T1000 (cell line): ENCODE measurements at places on chromosomes 7 and 10.

DNA sequence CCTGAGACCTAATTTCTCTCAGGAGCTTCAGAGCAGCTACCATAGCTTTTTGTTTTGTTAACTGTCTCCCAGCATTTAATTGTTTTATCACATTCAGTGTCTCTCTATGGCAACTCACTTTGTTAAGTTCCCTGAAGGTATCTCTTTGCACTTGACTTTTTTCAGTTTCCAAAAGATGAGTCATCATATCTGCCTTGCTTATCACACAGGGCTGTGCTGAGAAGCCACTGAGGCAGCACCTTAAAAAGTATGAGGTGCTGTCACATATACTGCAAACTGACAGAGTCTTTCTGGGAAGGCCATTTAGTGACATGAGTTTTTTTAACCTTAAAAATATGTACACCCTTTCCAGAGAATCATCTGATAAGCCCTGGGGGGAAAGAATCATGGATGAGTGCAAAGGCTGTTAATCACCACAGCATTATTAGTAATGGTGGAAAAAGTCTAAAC, 56.8 kb downstream of the PPP1R3C start:
- no peak for DNase-seq

DNA sequence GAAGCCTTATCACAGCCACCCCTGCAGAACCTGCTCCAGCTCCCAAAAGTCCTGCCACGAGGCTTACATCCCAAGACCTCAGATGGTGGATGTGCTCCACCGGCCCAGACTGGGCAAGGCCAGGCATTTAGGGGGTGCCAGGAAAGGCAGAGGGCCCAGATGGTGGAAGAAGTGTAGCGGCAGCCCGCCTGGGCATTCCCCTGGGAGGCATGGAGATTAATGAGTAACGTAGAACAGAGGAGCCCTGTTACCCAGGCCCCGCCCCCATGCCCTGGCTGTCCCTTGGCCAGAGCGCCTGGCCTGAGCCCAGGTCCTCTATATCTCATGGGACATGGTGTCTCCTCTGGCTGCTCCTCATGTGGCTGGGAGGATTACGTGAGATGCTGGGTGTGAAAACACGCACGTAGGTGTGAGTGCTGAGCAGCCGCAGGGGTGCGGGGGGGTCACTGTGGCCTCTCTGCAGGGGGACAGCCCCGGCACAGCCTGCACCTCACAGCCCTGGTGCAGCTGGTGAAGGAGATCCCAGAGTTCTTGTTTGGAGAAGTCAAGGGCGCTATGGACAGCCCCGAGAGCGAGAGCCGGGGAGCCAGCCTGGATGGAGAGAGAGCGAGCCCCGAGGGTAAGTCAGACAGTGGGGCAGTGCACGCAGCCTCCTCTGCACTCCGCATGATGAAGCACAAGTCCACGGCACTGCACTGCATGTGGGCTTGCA, 52.9 kb downstream of the ZNF467 start:
- DNase-seq, result no peak

DNA sequence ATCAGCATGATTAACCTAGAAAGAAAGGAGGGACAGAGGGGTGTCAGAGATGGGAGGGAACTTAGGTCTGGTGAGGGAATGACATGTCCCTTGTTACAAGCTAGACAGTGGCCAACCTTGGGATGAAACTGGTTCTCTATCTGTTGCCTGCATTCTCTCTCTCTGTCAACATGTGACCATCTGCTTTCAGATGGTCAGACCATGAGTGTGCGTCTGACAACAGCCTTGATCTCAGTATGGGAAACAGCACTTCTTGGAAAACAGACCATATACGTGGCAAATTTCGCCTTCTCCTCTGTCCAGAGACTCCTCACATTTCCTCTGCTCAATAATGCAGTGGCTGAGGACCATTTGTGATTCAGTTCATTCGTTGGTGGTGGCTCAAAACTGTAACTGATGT, 845.9 kb downstream of the TYW1 start:
- DNase-seq, result no peak

DNA sequence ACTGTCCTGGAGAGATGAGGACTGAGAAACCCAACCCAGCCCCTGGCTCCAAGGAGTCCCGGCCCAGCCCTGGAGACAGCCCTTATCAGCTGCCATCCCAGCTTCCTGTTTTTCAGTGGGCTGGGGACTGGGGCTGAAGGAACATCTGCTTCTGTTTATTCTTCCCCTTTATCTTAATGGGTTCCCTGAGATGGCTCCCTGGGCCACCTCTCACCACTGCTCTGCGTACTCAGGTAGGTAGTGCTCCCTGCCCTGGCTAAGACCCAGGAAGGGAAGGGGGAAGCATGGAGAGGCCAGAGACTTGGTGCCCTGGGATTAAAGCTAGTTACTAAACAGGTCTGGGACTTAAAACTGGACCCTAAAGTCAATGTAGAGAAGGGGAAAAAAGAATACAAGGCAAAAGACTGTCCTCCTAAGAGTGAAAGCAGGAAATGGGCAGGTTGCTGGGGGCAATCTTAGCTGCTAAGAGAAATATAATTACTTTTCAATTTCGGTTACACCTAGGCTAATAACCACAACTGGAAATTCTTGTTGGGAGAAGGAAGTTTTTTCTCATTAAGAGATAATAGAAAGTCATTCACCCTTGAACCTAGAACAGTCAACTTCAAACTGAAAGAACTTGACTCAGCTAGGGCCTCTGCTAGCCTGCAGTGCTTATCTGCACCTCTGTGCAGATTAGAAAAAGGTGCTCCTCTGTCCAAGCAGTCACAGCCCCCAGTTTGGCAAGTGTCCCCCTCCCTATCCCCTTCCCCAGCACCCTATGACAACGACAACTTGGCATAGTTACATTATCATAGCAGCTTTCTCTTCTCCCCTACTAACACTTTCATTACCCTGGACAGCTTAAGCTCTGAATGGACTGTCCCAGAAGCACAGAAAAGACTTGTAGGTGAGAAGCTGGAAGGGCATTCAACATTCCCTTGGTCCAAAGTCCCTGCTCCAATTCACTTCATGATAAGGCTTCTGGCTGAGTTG, 65.6 kb upstream of the KDM7A start:
- DNase-seq, result no peak

- no peak for DNase-seq
These were observed 109.6 kb downstream of the BICC1 start for GRCh38 chr10:58622246-58622645.

GRCh38 chr7:74527842-74528241, 74.1 kb downstream of the GTF2IRD1 start:
- no peak for DNase-seq

GRCh38 chr7:44845451-44845850, 2.4 kb downstream of the H2AZ2 start:
- no peak for DNase-seq

DNA sequence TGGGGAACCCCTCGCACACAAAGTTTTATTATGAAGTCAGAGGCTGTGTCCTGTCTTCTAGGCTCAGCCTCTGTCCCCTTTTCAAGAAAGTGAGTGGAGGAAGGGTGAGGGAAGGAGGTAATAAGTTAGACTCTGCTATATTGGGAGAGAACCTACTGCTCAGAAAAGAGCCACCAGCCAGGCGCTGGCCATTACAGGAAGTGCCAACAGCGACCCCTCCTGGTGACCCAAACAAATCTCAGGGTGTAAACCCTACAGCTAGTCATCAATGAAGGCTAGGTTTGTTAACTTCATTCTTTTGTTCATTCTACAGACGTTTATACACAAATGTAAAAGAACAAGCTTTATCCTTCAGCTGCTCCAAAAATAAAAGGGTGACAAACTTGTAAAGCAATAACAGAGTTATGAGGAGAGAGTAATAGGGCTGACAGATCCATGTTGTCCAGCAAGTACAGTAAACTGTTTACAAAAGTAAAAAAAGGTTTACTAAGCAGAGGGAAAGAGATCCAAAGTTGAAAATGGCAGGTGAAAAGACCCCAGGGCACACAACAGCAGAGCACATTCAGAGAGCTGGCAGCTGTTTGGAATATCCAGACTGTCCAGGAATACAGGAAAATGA, 82.7 kb downstream of the FAM204A start:
- DNase-seq, result no peak

DNA sequence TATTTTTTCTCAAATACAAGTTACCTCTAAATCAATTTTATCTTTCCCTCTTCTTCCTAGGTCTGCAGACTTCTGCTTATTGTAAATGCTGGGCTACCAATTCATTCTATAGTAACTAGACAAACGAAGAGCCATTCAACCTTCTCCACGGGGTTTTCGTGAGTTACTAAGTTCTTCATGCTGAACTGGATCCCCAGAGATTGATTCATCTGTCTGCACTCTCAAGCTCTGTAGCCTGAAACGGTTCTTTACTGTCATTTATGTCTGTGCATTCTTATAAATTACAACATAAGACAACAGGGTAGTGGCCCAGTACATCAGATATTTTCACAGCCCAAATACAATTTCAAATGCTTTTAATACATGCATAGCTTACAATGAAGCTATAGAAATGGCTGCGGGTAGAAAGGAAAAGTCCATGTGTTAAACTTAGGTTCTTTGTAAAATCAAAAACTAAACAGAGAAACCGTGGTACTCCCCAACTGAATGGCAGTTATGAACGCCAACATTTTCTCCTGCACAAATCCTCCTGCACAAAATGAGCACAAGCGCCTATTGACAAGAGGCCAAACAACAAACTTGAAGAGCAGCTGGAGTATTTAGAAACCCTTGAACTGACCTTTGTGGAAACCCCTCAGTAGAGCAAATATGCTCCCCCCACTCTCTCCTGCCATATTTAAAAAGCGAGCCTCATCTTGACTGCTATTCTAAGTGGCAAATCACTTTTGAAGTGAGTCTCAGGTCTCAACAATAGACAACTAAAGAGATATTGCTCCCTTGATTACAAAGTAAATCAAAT, 20.7 kb downstream of the LAMB1 start:
- no peak for DNase-seq

DNA sequence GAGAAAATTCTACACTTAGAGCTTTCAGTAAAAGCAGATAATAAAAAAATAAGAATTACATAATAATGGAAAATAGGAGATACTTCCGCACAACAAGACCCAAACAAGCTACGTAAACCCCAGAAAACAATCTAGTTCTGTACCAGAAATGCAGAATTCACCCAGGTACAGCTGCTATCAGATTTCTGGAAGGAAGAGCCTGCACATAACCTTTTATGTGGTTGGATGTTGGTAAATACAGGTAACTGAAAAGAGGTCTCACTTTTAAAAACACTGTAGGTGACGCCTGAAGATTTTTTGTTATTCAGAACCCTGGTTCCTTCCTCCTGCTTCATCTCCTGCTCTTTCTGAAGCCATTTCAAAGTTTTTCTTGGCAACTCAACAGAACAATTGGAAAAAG, 29.9 kb downstream of the PANK1 start:
- DNase-seq, result no peak

DNA sequence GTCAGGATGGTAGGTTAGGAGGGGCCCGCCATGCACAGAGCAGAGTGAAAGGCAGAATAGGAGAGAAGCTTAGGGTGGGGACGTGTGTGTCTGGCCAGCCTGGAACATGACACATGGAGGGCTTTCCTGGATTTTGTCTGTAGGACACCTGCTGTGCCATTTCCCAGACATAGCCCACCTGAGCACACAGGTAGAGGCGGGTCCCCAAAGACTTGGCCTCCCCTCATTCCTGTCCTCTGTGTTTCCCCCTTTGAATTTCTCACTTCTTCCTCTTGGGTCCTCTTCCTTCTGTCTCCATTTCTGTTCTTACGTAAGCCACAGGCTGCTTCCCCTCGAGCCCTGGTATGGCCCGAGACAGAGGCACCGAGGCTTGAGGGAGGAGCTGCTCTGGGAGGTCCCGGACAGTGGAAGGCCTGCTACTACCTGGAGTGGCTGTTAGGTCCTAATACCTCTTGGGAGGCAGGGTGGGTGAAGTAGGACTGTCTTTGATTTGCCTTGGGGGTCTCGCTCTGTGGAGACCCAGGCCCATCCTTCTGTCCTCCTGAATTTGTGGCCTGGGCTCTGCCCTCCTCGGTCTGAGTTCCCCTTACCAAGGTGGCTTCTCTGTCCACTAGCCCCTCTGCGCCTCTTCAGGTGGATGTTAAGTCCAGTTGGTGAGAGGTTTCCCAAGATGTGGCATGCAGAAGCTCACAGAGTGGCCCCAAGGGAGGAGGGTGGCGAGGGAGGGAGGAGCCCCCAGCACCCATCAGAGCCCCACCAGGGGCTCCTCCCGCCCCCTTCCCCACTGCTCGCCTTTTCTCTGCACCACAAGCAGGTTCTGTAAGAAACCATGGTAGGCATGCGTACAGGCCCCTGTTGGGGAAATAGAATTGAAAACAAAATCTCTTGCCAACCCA, 5.5 kb downstream of the ZNF775 start:
- DNase-seq, result no peak

- no peak for DNase-seq
These were observed 16.6 kb downstream of the MNX1 start for GRCh38 chr7:156993925-156994235.

DNA sequence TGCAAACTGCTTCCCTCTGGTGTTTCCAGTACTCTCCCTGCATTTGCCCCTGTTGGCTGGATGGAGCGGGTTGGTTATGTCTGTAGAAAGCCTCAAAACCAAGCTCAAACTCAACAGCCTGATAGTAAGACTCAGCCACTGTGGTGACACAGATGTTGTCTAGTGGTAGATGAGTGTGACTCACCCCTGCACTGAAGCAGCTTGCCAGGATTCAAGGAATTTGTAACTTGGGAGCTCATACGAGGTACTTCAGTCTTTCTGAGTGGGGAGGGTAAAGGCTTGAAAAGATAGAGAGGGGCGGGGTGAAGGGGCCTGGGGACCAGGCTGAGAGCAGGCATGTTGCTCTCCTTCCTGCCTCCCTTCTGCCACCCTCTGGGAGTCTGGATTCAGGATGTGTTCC, 22.9 kb upstream of the AQP1 start:
- DNase-seq, result peak; percentile 46

DNA sequence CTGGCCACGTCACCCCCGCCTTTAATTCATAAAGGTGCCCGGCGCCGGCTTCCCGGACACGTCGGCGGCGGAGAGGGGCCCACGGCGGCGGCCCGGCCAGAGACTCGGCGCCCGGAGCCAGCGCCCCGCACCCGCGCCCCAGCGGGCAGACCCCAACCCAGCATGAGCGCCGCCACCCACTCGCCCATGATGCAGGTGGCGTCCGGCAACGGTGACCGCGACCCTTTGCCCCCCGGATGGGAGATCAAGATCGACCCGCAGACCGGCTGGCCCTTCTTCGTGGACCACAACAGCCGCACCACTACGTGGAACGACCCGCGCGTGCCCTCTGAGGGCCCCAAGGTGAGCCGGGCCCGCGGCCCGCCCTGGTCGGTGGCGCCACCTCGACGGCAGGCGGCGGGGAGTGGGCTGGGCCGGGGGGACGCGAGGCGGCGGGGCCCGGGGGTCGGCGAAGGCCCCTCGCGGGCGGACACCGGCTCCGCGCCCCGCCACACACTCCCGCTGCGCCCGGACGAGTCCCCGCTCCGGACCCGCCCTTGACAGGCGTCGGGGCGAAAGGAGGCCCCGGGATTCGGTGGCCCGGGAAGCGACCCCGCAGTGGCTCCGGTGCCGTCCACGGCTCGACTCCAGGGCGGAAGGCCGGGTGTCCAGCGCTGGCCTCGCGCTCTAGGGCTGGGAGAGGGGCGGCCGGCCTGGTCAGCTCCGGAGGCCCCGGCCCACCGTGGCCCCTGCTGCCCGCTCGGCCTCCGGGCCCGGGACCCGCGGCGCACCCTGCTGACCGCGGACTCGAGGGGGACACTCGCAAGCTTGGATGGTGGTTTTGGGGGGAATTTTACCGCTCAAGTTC, 557 bp downstream of the BAG3 start:
- DNase-seq, result no peak

- no peak for DNase-seq
These were observed 10.9 kb upstream of the TAS2R39 start for GRCh38 chr7:143172354-143172753.
